DND-41 (cell line): ENCODE measurements at places on chromosomes 4 and X.

- DNase-seq = no peak
Observed at GRCh38 chr4:7397206-7398103, 37.3 kb downstream of the PSAPL1 start.

- no peak for DNase-seq
Observed at GRCh38 chr4:82618103-82618720, 56.4 kb upstream of the TMEM150C start.

- no peak for DNase-seq
Observed at GRCh38 chrX:117532339-117532738, 584.3 kb downstream of the KLHL13 start.

DNA sequence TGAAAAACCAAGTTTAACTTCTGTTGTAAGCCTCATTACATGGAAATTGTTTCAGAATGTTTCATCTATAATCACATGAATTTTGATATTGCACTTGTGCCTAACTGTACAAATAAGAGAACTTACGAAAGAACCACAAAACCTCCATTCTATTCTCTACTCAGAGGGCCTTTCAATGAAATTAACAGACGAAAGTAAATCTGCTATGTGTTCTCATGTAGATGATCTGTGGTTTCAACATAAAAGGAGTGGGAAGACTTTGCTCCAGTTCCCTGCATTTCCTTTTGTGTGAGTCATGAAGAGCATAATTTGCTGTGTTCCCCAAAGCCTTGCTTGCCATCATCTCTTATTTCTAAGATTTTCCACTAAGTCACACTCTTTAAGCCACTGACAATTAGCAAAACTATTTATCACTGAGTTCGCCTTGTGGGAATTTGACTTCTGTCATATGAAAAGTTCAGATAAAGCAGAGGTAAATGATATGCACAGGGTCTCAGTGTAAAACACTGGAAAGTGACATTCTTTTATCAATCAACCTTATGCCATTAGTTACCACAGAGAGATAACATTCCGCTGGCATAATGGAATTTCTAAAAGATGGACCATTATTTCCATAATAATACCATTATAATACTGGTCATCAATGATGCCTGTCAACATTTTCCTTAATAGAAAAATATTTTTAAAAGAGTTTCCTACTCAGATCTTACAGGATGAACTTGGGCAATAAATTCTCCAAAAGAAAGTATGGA, 329.8 kb downstream of the NR3C2 start:
- DNase-seq = no peak
